DND-41 (cell line): ENCODE measurements at places on chromosomes 7 and 10.

DNA sequence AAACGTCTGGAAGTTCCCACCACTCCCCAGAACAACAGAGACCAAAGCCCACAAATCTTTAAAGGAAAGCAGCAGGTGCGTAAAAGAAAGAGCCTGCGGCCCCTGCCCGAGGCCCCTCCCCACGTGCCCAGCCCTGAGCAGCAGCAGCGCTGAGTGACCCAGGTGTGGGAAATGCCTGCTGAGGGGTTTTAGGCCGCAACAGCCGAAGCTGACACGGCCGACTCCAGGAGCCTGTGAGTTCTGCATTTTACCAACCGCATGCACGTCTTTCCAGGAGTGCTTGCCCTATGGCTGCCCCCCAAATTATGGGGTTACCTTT lies 1.6 kb upstream of the KNDC1 start:
- DNase-seq = no peak

- DNase-seq = no peak
These were observed 799 bp downstream of the VAX1 start for GRCh38 chr10:117137031-117137910.

- DNase-seq = no peak
These were observed 698.5 kb downstream of the SUGCT start for GRCh38 chr7:40833191-40833887.

DNA sequence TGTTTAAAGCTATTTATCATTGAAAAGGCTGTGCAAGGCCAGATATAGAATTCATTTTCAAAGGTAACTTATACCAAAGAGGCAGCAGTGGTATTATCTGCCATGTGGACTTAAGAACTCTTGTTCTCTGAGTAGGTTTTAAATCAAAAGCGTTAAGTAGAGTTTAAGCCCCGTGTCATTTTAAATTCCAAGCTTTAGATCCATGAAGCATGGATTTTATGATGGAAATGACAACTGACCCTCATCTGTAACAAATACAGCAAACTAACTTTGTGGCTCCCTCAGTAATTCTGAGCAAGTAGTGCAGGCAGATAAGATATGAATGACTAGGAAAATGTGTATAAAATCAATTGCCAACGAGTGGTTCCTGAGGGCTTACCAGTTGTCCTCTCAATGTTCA lies 247.0 kb downstream of the WDR11 start:
- no peak for DNase-seq

DNA sequence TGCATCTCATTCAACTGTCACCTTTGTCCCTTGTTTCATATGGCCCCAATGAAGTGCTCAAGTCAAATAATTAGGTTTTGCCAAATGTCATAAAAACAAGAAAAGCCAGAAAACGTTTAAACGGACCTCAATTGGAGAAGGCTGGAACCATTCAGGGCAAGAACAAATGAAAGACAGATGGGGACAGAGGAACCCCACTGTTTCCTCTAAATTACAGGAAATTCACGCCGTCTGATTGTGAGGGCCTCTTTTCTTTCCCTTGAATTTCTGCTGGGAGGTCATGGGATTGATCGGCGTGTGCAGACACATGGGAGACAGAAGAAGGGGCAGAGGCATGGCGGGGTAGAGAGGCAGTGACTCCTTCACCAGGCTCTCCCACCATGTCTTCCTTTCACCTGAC lies 656.4 kb downstream of the KCNMA1 start:
- DNase-seq = no peak

DNA sequence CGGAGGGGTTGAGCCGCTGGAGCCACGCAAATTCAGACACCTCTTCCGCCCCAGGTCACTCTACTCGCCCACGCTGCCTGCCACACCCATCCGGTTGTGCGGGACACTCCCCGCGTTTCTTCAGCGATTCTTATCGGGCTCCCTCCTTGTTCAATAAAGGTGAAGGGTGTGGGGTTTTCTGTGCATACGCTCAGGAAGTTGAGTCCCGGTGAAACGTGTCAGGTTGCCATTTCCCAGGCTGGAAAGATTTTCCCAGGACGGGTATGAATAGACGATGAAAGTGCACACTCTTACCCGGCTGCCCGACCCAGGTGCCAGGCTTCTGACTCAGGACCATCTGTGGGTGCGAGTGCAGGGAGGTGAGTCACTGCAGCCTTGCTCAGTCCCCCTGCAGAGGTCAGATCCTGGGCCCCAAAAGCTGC lies 22.0 kb downstream of the KLF6 start:
- no peak for DNase-seq

- no peak for DNase-seq
These were observed 274.4 kb downstream of the HTR7 start for GRCh38 chr10:90583416-90583815.

DNA sequence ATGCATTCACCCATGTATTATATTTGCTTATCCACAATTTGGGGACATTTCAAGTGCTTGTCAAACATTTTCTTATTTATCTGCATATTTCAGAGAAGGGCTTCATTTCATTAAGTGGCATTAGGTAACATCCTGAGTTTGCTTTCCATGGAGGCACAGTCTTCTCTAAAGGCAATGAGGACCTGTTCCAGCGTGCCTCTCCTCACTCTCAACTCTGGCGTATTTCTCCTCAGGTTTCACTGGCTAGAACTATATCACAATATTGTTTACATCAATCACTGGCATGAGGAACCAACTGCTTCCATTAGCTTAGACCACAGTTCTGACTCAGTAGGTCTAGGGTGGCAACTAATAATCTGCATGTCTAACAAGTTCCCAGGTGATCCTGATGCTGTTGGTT lies 177.2 kb downstream of the TAX1BP1 start:
- no peak for DNase-seq

DNA sequence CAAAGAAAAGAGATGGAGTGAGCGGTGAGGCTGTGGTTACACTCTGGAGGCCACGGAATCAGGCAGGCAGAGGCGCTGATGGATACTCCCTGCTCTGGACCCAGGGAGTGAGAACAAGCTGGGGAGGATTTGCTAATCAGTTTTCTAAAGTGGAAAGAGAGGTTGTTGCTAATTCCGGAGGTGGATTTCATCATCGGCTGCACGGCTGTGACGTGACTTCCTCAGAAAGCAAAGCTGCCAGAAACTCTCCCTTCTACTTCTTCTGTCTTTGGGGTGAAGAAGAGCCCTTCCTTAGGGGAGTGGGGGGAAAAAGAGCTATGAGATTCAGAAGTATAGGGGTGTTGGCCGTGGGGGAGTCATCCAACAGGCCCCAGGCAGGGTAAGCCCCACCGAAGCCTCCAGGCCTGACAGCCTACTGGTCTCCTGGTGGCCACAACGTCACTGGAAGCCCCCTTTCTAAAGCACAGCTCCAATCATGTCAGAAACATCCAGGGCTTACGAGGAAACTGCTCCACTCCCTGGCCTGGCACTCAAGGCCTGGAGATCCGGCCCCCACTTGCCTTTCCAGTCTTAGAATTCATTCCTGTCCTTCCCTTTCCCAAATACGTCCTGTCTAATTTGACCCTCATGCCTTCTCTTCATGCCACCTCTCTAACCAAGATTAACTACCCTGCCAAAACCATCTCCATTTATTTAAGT lies 114.5 kb downstream of the HIP1 start:
- DNase-seq = no peak

- DNase-seq = no peak
These were observed 16.5 kb downstream of the MRLN start for GRCh38 chr10:59736749-59737148.

- no peak for DNase-seq
These were observed 43.5 kb upstream of the NKX6-2 start for GRCh38 chr10:132829403-132829802.

GRCh38 chr7:105920766-105921165 lies 42.3 kb upstream of the CDHR3 start:
- DNase-seq = no peak

DNA sequence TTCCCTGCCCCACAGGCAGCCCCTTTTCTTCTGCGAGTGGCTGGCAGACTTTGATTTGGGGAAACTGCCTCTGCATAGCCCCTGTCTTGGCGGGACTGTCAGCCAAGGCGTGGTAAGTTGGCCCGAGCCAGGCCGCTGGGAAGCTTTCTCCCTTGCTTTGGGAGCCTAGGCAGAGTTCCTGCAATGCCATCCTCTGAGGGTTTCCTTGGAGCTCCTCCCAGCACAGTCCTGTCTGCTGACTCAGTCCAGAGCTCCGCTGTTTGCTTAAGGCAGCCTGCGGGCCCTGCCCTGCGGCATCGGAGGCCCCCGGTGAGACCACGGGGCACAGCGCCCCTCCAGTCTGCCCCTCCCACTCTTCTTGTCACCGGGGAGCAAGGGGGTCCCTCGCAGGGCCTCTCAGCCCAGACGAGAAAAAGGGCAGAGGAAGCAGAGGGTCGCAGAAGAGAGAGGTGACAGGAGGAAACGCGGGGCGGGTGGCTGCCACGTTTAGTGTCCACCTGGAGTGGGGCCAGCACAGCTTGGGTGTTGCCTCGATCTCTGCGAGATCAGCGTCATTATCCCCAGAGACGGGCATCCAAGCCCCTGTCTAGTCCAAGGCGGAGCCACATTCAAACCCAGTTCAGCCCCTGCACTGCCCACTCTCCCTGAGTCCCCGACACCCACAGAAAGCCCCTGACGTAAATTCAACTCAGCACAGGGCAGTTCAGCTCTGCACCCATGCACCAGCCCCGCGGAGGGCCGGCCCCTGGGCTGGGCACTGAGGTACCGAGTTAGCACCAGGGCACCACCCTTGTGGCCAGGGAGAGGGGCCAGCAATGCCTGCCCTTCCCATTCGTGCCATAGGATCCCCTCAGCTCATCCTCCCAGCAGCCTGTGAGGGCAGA lies 59.0 kb upstream of the CHST15 start:
- peak; percentile 54 for DNase-seq

DNA sequence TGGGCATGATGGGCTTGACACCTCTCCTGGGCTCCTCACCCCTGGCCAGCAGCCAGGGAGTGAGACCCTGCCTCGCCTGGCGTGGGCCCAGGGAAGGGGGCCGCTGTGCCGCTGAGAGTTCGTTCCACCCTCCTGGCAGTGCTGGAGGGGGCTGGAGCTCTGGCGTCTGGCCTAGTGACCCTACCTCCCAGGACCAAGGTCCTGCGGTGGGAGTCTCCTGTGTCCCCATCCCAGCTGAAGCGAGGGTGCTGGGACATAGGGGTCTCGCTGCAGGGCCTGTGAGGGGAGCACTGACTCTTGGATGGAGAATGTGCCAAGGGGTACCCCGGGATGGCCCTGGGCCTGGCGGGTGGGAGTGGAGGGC lies 1.2 kb downstream of the GTF2IRD1 start:
- no peak for DNase-seq

- no peak for DNase-seq
These were observed 78.7 kb downstream of the FAM107B start for GRCh38 chr10:14695847-14696480.

DNA sequence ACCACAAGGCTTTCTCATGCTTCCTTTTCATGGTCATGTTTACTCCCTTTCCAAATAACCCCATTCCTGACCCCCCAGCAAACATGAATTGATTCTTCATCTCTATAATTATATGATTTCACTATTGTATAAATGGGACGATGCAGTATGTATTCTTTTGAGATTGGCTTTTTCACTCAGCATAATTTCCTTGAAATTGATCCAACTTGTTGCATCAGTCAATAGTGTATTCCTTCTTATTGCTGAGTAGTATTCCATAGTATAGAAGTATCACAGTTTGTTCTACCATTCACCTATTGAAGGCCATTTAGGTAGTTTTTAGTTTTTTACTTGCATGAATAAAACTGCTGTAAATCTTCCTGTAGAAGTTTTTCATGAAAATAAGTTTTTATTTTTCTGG lies 264.7 kb downstream of the BAMBI start:
- no peak for DNase-seq

DNA sequence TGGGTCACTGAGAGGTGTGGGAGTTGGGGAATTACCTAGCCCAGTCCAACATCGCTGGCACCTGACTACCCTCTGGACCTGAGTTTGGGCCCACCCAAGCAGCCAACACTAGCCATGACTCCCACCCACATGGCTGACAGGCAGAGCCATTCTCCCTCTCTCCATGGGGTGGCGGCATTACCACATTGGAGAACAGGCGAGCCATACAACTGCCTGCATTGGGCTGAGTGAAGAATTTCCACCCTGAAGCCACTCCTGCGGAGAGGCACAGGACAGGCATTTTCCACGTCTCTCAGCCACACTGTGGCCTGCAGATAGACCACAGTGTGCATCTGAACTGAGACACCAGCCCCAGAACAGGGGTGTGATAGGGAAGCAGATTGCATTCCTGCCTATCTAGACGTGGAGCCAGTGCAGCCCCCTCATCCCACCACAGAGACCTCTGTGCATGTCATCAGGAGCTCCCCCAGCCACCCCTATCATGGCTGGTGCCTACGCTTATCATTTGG lies 58.2 kb upstream of the ANTXRL start:
- DNase-seq = peak; percentile 77

GRCh38 chr10:100837300-100837699 lies 75.5 kb upstream of the SLF2 start:
- DNase-seq = no peak

- no peak for DNase-seq
These were observed 323.4 kb downstream of the PARD3 start for GRCh38 chr10:34491678-34492077.

DNA sequence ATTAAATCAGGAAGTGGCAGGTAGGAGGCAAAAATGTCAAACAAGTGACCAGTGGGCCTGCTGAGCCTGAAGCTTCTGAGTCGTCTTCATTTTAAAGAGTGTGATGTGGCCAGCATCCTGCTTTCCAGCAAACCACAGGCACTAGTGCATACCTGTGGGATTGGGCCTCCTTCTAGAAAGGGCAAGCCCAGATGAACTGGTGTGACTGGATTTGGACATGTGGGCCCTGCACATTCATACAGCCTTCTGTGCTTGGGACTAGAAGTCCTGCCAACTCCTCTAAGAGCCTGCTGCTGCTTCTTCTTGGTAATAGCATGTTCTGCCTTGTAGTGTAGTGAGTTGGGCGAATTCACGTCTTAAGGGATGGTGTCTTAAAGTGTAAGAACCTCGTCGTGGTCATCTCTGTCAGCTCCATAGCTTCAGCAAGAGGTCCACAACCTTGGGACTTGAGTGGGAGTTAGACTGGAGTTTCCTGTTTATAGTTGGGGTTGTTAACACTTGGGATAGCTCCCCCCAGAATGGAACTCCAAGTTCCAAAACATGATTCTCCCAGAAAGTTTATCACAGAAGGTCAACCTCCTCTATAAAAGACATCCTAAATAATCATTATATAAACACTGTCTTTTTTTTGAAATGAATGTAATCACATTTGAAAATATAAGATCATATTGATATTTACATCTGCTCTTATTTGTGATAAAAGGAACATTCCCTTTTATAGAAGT lies 11.2 kb downstream of the BMPER start:
- no peak for DNase-seq

DNA sequence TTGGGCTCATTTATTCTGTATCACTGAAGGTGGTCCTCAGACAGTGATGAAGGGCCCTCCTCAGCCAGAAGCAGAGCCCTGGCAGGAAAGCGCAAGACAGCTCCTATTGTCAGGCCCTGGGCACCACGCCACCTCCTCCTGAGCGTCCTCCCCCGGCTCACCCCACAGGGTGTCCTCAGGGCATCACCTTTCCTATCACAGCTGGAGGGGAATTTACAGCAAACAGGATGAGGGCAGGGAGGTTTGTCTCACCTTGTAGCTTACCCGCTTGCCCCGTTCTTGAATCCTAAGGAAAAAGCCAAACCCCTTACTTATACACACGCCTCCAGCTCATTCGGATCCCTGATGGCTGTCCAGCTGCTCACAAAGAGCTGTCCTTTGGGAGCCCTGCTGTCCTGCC lies 50.2 kb upstream of the LANCL2 start:
- DNase-seq = no peak

- no peak for DNase-seq
These were observed 106.7 kb downstream of the SNX10 start for GRCh38 chr7:26398427-26398755.

GRCh38 chr10:109037978-109038377 lies 885.3 kb downstream of the XPNPEP1 start:
- no peak for DNase-seq

GRCh38 chr10:24344279-24344678 lies 135.3 kb downstream of the KIAA1217 start:
- DNase-seq = peak; percentile 34
